Right lobe of liver (tissue), 6 donors: ENCODE measurements at places on chromosomes 3 and 15.

DNA sequence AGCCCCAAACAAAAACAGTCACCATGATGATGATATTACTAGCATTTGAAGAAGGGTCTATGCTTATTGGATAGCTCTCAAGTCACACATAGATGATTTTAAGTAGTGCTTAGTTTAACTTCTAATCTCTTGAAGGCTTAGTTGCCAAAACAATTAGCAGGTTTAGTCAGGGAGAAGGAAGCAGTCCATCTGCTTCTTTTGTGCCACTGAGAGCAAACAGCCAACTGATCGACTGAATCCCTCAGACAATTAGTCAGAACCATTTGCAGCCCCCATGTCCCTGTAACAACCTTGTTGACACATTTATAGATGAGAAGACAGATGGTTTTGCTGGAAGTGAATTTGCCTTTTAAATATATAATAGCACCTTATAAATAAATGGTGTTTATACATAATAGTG is 585.1 kb upstream of the SUCLG2 start:
- DNase-seq, result no peak

GRCh38 chr3:41199866-41200668 is 762 bp downstream of the CTNNB1 start:
- no peak for DNase-seq

- no peak for DNase-seq
These were observed 30.8 kb downstream of the HDC start for GRCh38 chr15:50234764-50235163.

GRCh38 chr3:158160958-158161357 is 51.1 kb downstream of the RSRC1 start:
- no peak for DNase-seq

GRCh38 chr3:128174675-128175590 is 21.7 kb downstream of the EEFSEC start:
- DNase-seq, result no peak

GRCh38 chr15:26773067-26773877 is 406 bp upstream of the GABRB3 start:
- peak; percentile 65 for DNase-seq

GRCh38 chr3:141992512-141992911 is 116.1 kb downstream of the ATP1B3 start:
- no peak for DNase-seq

- no peak for DNase-seq
These were observed 35.4 kb upstream of the TSC22D2 start for GRCh38 chr3:150372722-150373121.

- DNase-seq, result no peak
These were observed 48.8 kb downstream of the CHRD start for GRCh38 chr3:184428561-184429175.

GRCh38 chr15:90174140-90174875 is 26.8 kb upstream of the SEMA4B start:
- DNase-seq, result peak; percentile 82

GRCh38 chr15:51343466-51343865 is 2.0 kb downstream of the GLDN start:
- no peak for DNase-seq

DNA sequence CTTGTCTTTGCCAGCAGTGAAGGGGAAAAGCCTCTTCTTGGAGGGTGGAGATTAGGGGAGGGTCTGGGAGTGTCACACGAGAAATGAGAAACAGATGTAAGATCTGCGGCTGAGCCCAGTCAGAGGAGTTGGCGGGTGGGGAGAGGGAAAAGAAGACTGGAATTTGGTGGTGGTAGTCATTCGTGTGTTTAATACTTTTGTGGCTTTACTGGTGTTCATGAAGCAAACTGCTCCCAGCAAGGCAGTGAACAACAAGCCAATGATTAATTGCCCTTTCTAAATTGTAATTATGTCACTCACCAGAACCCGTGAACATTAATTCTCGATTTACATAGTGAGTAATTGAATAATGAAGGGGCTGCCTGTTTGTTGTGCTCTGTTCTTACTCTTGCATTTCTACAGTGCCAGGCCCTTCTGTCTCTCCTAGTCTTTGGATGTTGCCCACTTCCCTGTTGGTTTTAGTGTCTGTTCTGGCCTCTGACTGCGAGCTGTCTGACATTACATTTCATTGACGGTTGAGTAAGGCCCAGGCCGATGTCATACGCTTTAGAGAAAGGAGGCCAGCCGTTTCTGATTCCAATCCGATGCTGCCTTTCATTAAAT is 78.0 kb downstream of the CHCHD6 start:
- no peak for DNase-seq

DNA sequence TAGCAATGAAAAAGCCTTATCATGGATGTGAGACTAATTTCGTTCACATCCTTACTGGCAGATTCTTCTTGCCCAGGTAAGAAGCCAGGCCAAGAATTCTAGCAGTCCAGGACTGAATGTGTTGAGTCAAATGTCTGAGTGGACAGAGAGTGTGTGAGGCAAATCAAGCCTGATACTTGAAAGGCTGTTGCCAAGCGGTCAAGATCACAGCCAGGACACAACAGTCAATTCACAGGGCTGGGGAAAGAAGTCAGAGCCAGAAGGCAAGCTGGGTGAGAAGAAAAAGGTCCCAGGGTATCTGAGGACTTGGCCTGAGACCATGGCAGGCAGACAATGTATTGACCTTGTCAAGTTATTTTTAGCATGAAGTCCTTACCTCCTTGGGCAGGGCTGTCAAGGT is 301.3 kb downstream of the ZNF385D start:
- no peak for DNase-seq

DNA sequence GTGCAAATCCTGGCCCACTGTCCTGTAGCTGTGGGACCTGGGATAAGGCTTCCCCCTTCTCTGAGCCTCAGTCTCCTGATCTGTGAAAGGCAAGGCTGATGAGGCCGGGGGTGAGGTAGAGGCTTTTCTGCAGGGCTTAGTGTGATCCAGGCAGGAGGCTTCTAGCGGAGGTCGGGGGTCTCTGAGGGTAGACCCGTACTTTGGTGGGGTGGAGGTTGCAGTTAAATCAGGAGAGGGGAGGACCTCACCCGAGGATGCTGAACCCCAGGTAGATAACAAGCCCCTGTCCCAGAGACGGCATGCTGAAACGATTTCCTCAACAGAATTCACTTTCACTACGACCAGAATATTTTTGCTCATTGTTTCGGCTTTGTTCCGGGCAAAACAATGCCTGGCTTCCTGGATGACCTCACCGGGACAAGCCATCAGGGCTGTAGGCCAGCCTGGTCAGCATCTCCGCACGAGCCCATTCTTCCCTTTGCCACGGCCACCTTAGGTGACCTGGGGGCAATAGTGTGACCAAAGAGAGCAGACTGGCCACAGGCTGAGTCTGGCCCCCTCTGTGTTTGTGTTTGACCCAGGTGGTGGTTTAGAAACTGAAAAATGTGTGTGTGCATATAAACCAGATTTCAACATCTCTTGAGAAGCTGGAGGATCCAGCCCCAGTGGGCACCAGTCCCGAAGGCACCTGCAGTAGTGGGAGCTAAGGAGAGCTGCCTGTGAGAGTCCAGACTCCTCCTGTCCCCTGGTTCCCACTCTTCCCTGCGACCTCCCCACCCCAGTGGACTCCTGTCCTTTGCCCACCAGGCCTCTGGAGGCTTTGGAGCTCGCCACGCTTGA is 33.0 kb downstream of the SLC6A6 start:
- no peak for DNase-seq

- no peak for DNase-seq
These were observed 53.0 kb upstream of the MME start for GRCh38 chr3:155026999-155027591.

DNA sequence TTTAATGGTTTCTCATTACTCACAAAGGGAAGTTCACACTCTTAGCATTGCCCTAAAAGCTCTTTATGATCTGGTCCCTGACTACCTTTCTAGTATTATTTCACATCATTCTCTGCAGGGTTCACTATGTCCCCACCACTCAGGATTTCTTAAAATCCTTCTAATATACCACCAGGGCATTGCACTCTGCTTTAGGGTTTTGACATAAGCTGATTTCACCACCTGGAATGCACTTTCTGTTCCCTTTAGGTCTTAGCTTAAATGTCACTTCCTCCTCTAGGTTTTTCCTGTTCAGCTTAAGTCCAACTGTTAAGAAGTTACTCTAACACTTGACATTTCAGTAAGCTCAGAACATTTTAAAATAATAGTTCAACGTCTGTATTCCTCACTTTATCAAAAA is 81.7 kb downstream of the HCN4 start:
- DNase-seq, result no peak

GRCh38 chr15:75646944-75647364 is 758 bp upstream of the SNX33 start:
- no peak for DNase-seq

DNA sequence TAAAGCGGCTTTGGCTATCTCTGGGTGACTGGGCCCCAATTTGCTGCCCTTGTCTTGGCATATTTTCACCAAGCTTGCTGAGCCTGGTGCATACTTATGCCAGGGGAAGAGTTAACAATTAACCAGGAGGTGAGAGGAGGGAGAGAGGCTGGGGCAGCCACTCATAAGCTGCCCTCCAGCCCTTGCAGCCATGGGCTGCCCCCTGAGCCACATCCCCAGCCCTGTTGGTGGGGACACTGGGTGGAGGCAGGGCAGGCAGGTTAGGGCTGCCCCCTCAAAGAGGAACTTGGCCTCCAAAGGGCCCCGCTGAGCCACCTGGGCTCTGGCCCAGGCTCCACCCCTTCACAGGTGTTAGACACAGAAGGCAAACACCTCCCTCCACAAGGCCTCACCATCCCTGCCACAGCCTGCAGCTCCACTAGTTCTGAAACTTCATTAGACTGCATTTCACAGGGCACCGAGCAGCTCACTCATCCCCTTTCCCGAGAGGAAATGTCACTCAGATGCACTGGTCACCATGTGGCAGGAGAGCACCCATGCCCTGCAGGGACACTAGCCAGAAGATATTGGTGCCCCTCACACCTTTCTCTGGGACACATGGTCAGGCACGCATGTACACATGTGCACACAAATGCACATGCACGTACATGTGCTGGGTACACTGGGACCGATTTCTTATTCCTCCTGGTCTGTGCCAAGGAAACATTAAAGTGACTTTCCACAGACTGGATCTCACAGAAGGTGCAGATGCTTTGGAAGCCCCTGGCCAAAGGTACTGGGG is 20.2 kb downstream of the AMOTL2 start:
- DNase-seq, result peak; percentile 86
